ENCODE measurements at places on chromosomes 3 and 15. TPM values are rescaled to one million over a fixed set of nuclear protein-coding genes. Genes with fewer than 3 reads are reported as not detected.

The UCN2 gene
- total RNA-seq, result not detected

DNA sequence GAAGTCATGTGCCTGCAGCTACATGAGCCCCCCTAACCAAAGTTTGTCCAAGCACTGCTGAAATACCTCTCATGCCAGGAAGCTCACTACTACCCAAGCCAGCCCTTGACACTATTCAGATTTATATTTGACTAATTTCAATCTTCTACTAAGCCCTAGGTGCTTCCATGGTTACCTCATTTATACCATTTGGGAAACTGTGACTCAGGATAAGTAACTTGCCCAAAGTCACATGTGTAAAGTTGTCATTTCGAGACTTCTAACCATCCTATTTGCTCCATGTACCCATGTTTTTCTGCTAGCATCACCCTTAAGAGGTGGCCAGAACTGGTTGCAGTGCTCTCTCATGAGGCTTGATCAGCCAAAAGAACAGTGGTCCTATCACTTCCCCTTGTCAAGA lies 20.7 kb upstream of the TIMP4 start:
- H3K27me3 ChIP-seq, result no peaks in the 10 kb centered on the region
- H3K27ac ChIP-seq, result no peak overlapping the region
- peaks cover 10% of the 10 kb centered on the region for H3K4me1 ChIP-seq
- no peak for DNase-seq
- H3K4me3 ChIP-seq, result no peak overlapping the region

- H3K4me1 ChIP-seq, result no peaks in the 10 kb centered on the region
- no peak overlapping the region for H3K4me3 ChIP-seq
- no peak overlapping the region for H3K27ac ChIP-seq
- no peak for DNase-seq
Observed at GRCh38 chr3:187183210-187183862, 13.9 kb upstream of the RTP1 start.

The USP13 gene
- 11.9 TPM for total RNA-seq

GRCh38 chr3:94647131-94647530 lies 584.3 kb downstream of the NSUN3 start:
- no peak overlapping the region for H3K4me3 ChIP-seq
- no peaks in the 10 kb centered on the region for H3K36me3 ChIP-seq
- H3K4me1 ChIP-seq, result no peaks in the 10 kb centered on the region
- H3K27me3 ChIP-seq, result no peaks in the 10 kb centered on the region
- H3K27ac ChIP-seq, result no peak overlapping the region

- peaks cover 2% of the 10 kb centered on the region for H3K4me1 ChIP-seq
- H3K27me3 ChIP-seq, result peaks cover 24% of the 10 kb centered on the region
- DNase-seq, result no peak
Observed at GRCh38 chr3:44117736-44118135, 124.0 kb upstream of the TOPAZ1 start.

The PRSS50 gene
- not detected for total RNA-seq

DNA sequence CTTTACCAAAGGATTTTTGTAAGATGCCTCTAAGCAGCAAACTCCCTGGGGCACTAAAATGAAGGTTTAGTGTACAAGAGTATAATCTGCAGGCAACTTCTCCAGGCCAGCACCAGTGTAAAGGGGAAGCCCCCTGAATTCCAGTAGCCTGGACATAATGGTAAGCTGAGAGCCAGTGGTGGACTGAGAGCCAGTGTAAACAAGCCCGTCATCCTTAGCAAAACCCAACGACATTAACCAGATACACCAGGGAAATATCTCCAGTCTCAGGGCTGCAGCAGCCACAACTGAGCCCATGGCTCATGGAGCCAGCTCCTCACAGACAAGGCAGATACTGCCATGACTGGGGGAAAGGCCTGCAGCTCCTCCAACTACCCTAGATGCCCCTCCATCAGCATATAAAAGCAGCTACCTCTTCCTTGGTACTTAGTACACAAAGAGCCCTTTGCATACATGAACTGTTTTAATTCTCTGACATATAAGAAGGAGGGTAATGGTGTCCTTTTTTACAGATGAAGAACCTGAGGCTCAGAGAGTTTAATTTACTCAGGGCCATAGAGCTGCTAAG lies 21.7 kb downstream of the PARP16 start:
- DNase-seq, result no peak
- no peaks in the 10 kb centered on the region for H3K4me1 ChIP-seq
- H3K27me3 ChIP-seq, result no peaks in the 10 kb centered on the region
- H3K36me3 ChIP-seq, result peaks cover 1% of the 10 kb centered on the region

- H3K27me3 ChIP-seq, result no peaks in the 10 kb centered on the region
- H3K27ac ChIP-seq, result no peak overlapping the region
- no peak overlapping the region for H3K4me3 ChIP-seq
- H3K4me1 ChIP-seq, result peaks cover 18% of the 10 kb centered on the region
- H3K36me3 ChIP-seq, result peaks cover 6% of the 10 kb centered on the region
Observed at GRCh38 chr3:122784436-122784835, 9.2 kb downstream of the HSPBAP1 start.

- H3K27ac ChIP-seq, result no peak overlapping the region
- DNase-seq, result no peak
- no peaks in the 10 kb centered on the region for H3K36me3 ChIP-seq
- peaks cover 2% of the 10 kb centered on the region for H3K4me1 ChIP-seq
- peaks cover 17% of the 10 kb centered on the region for H3K27me3 ChIP-seq
- H3K4me3 ChIP-seq, result no peak overlapping the region
Observed at GRCh38 chr3:64229903-64230302, 4.6 kb upstream of the PRICKLE2 start.

- DNase-seq, result no peak
- H3K27me3 ChIP-seq, result no peaks in the 10 kb centered on the region
- H3K27ac ChIP-seq, result no peak overlapping the region
- no peak overlapping the region for H3K4me3 ChIP-seq
Observed at GRCh38 chr3:99927671-99928457, 110.2 kb downstream of the CMSS1 start.

GRCh38 chr3:62538691-62539356 lies 165.5 kb upstream of the FEZF2 start:
- H3K27me3 ChIP-seq, result peaks cover 20% of the 10 kb centered on the region
- H3K36me3 ChIP-seq, result no peaks in the 10 kb centered on the region
- H3K27ac ChIP-seq, result no peak overlapping the region
- no peak for DNase-seq

DNA sequence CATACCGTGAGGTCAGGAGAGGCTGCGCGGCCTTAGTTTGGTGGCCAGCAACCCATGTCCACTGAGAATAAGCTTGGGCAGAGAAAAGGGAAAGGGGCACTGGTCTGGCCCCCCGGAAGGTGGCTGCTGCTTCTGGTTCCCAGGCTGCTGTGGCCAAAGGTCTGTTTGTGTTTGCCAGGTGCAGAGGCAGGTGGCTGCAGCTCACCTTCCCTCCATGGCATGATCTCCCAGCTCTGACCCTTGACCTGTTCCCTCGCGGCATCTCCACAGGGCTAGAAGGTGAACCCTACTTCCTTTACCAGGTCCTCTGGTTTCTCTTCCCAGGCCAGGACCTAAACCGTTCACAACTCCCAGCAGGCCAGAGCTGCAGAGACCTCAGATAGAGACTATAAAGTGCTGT lies 13.8 kb downstream of the VPS18 start:
- DNase-seq, result no peak
- peaks cover 5% of the 10 kb centered on the region for H3K36me3 ChIP-seq
- H3K4me1 ChIP-seq, result peaks cover 21% of the 10 kb centered on the region
- H3K27ac ChIP-seq, result peak overlapping the region; percentile 7

DNA sequence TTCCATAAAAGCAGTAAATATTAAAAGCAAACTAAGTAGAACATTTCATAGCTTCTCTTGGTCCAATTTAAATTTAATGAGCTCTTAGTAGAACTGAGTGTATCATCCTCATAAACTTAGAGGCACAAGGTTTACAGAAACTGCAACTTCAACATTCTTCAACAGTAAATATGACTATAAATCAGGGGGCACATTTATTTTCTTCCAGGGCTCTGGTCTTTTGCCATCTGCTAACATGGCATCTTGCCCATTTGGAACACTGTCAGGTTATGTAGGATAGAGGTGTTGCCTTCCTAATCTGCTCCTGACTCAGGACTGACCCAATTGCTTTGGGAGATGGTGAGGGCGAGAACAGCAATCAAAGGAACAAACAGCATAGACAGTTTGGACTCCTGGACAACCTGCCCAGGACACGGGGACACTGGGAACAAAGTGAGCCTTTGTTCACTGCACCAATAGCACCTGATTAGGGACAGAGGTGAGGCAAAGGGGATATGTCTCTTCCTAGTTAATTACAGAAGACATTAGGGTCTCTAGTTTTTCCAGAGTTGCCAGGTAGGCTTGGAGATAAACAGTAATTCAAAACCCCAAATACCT lies 610.2 kb upstream of the ROBO2 start:
- H3K4me3 ChIP-seq, result no peak overlapping the region
- no peaks in the 10 kb centered on the region for H3K36me3 ChIP-seq
- no peak overlapping the region for H3K27ac ChIP-seq
- no peaks in the 10 kb centered on the region for H3K4me1 ChIP-seq
